ENCODE measurements at places on chromosomes 4 and X. TPM values are rescaled to one million over a fixed set of nuclear protein-coding genes. Genes with fewer than 3 reads are reported as not detected.
A peak's percentile ranks its signal among the peaks of the same experiment; 100 is the strongest.

Gene PROM1
- total RNA-seq = 3.1 TPM

DNA sequence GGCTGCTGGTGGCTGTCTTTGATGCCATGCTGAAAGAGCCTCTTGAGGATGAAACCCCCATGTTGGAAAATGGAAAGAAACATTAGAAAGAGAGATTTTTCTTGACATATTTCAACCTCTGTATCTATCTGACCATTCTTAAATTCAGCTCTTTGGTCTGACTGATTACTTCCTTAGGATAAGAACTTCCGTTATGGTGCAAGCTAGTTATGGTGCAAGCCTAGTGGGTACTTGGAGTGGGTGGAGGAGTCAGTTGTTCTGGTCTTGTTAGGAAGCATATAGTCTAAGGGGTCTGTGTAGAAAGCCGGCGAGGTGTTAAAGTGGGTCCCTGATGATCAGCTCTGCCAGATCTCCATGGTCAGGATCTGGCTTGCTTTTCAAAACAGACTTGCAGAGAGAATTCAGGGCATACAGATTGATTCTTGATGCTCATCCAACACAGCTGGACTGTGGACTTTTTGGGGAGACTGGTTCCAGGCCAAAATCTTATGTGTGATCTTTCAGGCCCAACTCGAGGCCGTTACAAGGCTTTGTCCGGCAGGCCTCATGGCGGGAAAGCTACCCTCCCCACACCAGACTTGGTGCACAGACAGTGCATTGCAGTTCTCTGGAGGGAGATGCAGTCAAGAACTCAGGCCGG lies 82.8 kb upstream of the BOD1L1 start:
- no peak for DNase-seq
- no peak overlapping the region for H3K27ac ChIP-seq
- H3K36me3 ChIP-seq = no peaks in the 10 kb centered on the region

DNA sequence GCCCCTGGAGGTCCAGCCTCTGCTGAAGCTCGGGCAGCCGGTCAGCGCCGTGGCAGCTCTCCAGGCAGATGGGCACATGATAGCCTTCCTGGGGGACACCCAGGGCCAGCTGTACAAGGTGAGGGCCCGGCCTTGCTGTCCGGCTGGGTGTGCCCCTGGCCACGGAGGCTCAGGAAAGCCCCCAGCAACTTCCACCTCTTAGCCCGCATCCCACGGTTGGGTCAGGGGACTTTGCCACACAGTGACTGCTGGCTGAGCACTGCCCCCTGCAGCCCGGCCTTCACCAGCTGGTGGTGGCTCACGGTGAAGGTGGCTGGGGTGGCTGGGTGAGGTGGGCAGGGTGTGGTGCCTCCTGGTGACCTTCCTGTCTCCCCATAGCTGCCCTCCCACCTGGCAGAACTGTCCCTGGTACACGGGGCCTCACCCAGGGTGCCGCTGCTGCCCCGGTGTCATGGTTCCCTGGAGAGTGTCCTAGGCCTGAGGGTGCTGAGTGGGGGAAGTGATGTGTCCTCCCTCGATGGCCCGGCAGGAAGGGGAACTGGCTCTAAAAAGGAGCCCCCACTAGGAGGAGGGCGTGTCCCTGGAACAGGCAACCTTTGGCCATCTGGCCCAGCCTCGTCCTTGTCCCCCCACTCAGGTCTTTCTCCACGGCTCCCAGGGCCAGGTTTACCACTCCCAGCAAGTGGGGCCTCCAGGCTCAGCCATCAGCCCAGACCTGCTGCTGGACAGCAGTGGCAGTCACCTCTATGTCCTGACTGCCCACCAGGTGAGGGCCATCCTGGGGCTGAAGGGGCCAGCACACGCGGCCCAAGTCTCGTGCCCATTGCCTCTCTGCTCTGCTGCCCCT lies 4.5 kb downstream of the PLXNB3 start:
- H3K36me3 ChIP-seq = no peaks in the 10 kb centered on the region
- DNase-seq = peak; percentile 5
- no peaks in the 10 kb centered on the region for H3K27me3 ChIP-seq
- H3K4me3 ChIP-seq = no peak overlapping the region
- peaks cover 15% of the 10 kb centered on the region for H3K4me1 ChIP-seq

Gene GAR1
- 8.5 TPM for total RNA-seq

DNA sequence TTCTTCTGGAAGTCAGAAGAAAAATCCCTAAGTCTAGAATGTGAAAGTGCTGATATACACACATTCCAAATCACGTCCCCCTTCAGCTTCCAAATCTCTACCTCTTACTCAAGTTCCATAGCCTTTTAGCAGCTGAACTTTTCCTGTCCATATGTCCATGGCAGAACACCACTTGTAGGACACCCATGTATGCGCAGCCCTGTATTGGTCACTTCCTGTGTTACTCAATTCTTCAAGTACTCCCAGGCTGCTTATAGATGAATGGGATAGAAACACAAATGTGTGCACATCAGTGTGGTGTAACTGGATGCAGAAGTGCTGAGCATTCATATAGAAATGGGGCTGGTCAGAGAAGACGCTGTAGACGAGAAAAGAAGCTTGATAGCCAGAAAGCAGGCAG lies 18.8 kb downstream of the SRPX2 start:
- no peak overlapping the region for H3K4me3 ChIP-seq
- H3K27me3 ChIP-seq = peaks cover 60% of the 10 kb centered on the region
- no peaks in the 10 kb centered on the region for H3K36me3 ChIP-seq
- no peaks in the 10 kb centered on the region for H3K4me1 ChIP-seq

DNA sequence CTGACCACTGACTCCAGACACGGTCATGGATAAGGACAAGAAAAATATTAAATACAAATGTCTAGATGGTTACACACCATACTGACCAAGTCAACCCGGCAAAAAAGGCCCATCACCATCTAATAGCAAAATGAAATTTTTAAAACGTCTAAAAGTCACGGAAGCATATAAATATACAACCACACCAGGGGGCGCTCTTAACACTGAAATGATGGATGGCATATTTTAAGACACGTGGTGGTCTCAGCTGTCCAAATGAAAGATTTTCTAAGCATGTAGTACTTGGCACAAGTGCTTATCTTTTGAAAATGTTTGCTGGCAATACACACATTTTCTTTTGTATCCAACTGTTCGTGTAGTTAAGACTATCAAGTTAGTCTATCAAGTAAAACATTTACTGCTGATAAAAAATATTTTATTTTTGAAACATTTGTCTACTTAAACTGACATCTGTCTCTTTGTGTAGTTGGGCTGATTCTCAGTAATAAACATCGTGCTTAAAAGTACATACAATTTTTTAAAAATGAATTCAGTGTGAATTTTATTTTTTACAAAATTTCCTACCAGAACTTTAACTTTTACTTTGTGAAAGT lies 64.6 kb downstream of the COX7B2 start:
- H3K36me3 ChIP-seq = no peaks in the 10 kb centered on the region
- H3K27me3 ChIP-seq = no peaks in the 10 kb centered on the region
- no peak overlapping the region for H3K27ac ChIP-seq
- DNase-seq = peak; percentile 42
- H3K4me1 ChIP-seq = no peaks in the 10 kb centered on the region

GRCh38 chr4:88441696-88442095 lies 15.2 kb upstream of the HERC5 start:
- H3K4me3 ChIP-seq = no peak overlapping the region
- H3K27me3 ChIP-seq = no peaks in the 10 kb centered on the region
- H3K36me3 ChIP-seq = no peaks in the 10 kb centered on the region
- H3K4me1 ChIP-seq = peaks cover 13% of the 10 kb centered on the region
- DNase-seq = no peak

Gene KLHL4
- total RNA-seq = 1.8 TPM

Gene FNIP2
- 56.4 TPM for total RNA-seq

GRCh38 chr4:144655491-144655890 lies 9.5 kb downstream of the HHIP start:
- H3K4me3 ChIP-seq = no peak overlapping the region
- no peaks in the 10 kb centered on the region for H3K27me3 ChIP-seq
- H3K36me3 ChIP-seq = no peaks in the 10 kb centered on the region

GRCh38 chr4:183342541-183343533 lies 20.6 kb upstream of the CLDN24 start:
- DNase-seq = no peak
- H3K27ac ChIP-seq = no peak overlapping the region
- peak overlapping the region; percentile 20 for H3K4me3 ChIP-seq
- peaks cover 12% of the 10 kb centered on the region for H3K4me1 ChIP-seq
- no peaks in the 10 kb centered on the region for H3K36me3 ChIP-seq

DNA sequence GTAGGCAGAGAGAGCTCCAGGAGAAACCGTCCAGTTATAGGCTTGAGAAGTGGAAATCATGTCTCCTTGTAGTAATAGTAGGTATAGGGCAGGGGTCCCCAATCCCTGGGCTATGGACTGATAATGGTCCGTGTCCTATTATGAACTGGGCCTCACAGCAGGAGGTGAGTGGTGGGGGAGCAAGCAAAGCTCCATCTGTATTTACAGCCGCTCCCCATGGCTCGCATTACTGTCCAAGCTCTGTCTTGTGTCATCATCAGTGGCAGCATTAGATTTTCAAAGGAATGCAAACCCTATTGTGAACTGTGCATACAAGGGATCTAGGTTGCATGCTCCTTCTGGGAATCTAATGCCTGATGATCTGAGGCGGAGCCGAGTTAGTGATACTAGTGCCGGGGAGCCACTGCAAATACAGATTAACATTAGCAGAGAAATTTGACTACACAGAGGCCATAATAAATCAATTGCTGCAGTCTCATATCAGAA lies 67.6 kb downstream of the MRPL1 start:
- no peaks in the 10 kb centered on the region for H3K27me3 ChIP-seq
- H3K4me3 ChIP-seq = no peak overlapping the region
- no peak overlapping the region for H3K27ac ChIP-seq
- no peaks in the 10 kb centered on the region for H3K36me3 ChIP-seq
- DNase-seq = no peak

Gene PFKFB1
- total RNA-seq = not detected

DNA sequence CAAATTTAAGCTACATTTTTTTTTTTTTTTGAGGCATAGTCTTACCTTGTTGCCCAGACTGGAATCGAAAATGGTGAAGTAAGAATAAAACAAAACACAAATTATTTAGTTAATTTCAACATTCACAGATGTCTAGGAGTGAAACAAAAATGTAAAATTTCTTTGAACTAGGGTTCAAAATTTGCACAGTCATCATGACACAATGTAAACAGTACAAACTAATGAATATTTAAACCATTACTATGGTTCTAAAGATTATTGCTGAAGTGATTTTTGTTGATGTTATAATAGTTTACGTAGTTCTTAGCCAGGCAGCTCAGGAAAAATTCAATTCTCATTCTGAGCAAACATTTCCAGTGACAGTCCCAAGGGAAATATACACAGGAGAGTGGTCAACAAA lies 633.1 kb downstream of the GRXCR1 start:
- H3K4me3 ChIP-seq = no peak overlapping the region
- H3K27me3 ChIP-seq = no peaks in the 10 kb centered on the region
- H3K36me3 ChIP-seq = no peaks in the 10 kb centered on the region
- no peaks in the 10 kb centered on the region for H3K4me1 ChIP-seq

DNA sequence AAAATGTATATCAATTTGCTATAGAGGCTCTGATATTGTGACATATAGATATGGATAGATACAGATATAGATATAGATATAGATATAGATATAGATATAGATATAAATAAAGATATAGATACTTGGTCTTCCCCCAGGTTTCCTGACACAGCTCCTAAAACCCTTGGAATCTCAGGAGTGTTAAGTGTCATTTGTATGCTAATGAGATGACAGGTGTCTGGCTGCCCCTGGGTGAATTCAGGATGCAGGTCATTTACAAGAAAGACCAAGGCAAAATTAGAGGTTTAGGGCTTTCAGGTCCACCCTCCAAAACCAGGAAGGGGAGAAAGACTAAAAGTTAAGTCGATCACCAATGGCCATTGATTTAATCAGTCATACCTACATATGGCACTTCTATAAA lies 1034.8 kb downstream of the PDHA2 start:
- no peak overlapping the region for H3K27ac ChIP-seq
- H3K4me3 ChIP-seq = no peak overlapping the region
- H3K27me3 ChIP-seq = no peaks in the 10 kb centered on the region

DNA sequence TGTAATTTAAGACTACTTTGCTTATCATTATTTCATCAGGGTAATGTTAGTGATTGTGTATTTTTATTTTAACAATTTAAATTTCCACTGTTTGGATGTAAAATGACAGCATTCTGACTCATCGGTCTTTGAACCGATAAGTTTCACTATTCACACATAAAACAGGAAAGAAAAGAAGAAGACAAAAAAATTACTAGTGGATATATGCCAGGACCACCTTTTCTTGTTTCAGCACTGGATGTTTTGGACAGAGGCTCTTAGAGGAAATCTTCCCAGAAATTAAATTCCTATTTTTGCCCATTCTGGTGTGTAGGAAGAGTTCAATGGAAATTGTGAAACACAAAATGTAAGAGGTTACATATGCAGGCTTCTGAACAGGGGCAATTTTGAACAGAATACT lies 57.4 kb downstream of the VEGFC start:
- DNase-seq = no peak
- H3K27me3 ChIP-seq = no peaks in the 10 kb centered on the region
- no peak overlapping the region for H3K4me3 ChIP-seq
- H3K4me1 ChIP-seq = no peaks in the 10 kb centered on the region
- H3K27ac ChIP-seq = no peak overlapping the region

GRCh38 chr4:15295421-15296162 lies 132.2 kb upstream of the C1QTNF7 start:
- H3K27me3 ChIP-seq = no peaks in the 10 kb centered on the region
- H3K36me3 ChIP-seq = no peaks in the 10 kb centered on the region
- DNase-seq = no peak
- H3K4me1 ChIP-seq = no peaks in the 10 kb centered on the region

Gene DGAT2L6
- total RNA-seq = not detected

Gene GAGE13
- total RNA-seq = not detected

Gene SHROOM4
- 11.1 TPM for total RNA-seq

DNA sequence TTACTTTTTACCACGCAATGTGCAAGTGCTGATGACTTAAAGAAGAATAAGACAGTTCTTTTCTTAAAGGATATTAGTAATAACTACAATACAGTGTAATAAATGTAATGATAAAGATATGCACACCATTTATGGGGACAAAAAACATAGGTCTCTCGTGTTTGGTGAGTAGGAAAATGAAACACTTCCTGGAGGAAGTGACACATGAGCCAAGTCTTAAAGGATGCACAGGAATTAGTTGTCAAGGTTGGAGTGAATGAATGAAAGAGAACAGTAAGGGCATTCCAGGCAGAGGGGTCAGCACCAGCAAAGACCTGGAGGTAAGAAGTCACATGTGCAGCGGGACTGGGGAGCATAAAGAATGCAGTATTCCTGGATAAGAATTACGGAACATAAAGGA lies 112.7 kb downstream of the SH3RF1 start:
- no peaks in the 10 kb centered on the region for H3K27me3 ChIP-seq
- H3K36me3 ChIP-seq = no peaks in the 10 kb centered on the region
- DNase-seq = no peak
- no peaks in the 10 kb centered on the region for H3K4me1 ChIP-seq
- H3K4me3 ChIP-seq = no peak overlapping the region
